ENCODE measurements at places on chromosomes 4 and X.
A peak's percentile ranks its signal among the peaks of the same experiment; 100 is the strongest.

GRCh38 chrX:98380106-98380505 lies 1496.4 kb downstream of the RPA4 start:
- DNase-seq = no peak

GRCh38 chr4:100177126-100177525 lies 13.1 kb downstream of the DDIT4L start:
- no peak for DNase-seq

DNA sequence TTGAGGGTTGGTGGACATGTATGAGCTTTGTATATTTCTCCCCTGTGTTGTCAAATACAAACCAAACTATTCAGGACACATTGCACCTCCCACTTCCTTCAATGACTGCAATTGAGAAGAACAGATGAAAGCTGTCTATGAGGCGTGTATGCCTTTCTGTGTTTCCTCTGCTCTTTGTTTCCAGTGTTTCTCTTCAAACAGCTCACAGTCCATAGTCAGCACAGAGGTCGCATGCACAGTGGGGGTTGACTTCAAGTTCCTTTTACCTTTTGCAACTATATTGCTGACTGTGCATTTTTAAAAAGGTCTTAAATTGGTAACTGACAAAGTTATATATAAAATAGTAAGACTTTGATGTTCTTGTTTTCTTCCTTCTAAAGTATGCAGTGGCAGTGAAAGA lies 957.8 kb downstream of the C4orf33 start:
- no peak for DNase-seq

DNA sequence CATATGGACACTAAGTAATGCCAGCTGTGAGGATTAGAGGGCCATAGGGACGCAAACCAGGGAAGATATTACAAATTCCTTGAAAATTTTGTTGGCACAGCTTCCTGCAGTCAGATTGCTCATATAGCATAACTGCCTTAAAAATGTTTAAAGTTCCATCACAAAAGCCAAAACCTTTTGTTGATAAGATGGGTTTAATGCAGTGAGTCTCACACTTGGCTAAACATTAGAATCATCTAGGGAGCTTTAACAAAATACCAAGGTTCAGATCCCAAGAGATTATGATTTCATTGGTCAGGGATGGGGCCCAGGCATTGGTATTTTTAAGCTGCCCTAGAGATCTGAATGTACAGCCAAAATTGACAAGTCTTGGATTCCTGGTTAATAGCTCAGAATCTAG lies 376.5 kb upstream of the MAD2L1 start:
- no peak for DNase-seq

DNA sequence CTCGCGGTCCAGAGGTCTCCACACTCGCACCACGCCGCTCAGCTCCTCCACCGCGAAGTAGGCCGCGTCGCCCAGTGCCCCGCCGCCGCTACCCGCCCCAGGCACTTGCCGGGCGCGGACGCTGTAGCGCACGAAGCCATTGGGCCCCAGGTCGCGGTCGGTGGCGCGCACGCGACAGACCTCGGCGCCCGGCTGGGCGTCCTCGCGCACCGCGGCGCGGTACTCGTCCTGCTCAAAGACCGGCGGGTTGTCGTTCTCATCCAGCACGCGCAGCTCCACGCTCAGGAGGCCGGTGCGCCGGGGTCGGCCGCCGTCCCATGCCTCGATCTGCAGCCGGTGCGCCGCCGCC lies 1.4 kb downstream of the DCHS2 start:
- no peak for DNase-seq

GRCh38 chr4:3302173-3302785 lies 9.5 kb downstream of the RGS12 start:
- peak; percentile 34 for DNase-seq

DNA sequence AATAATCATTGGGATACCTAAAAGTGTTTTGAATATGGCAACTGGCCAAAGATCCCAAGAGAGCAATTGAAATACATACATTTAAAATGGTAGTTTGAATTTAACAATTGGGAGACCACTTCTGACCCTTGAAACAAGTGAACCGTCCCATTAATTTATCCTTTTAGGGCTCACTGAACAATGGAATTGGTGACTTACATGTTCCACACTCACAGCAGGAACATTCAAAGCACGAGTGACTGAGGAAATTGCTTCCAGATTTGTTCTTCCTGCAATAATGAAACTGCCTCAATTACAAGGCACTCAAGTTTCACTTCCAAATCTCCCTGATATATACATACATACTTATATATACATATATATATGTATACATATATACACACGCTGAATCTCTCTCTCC lies 20.6 kb downstream of the SLC39A8 start:
- no peak for DNase-seq

GRCh38 chrX:101677028-101677427 lies 17.4 kb upstream of the ARMCX2 start:
- no peak for DNase-seq

DNA sequence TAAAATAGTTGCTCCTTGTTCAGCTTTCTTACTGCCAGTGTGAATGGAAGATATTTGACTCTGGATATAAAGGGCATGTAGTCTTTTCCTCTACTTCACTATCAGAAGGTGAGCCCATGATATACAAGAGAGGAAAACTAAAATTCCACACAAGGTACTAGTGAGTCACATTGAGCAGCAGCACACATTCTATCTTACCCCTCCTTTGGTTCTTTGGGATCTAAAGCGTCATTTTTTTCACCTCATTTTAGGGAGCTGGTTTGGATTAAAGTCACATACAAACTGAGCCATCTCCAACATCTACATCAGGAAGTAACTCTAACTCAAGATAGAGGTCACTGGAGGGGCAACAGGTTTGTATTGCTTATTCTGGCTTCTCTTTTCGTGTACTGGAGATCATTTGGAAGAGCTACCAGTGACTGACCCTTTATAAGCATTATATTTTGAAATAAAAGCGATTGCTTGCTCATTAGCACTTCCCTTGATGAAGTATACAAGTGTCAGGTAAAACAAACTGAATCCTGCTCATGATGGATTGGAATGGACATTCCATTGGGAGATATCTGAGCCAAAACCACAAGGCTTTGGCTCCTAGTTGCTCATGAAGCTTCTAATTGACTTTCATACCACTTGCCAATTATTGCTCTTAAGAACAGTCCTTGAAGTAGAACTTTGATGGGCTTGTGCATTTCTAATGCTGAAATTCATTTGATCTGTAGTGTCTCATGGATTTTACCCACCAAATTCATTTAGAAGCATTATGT lies 124.1 kb downstream of the SPCS3 start:
- DNase-seq = no peak

DNA sequence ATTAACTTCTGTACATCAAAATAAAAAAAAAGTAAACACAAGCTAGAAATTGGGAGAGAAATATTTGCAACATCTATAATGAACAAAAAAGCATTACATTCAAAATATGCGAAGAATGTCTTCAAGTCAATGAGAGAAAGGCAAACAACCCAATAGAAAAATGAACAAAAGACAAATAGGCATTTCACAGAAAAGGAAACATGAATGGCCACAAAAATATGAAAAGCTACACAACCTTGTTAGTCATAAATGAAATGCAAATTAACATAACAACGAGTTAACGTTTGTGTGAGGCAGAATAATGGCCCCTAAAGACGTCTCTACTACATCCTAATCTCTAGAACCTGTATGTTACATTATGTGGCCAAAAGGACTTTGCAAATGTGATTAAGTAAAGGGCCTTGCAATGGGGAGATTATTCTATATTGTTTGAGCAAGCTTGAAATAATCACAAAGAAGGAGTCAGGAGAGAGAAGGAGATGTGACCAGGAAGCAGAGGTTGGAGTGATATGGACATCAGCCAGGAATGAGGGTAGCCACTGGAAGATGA lies 86.8 kb downstream of the WDFY3 start:
- DNase-seq = no peak

DNA sequence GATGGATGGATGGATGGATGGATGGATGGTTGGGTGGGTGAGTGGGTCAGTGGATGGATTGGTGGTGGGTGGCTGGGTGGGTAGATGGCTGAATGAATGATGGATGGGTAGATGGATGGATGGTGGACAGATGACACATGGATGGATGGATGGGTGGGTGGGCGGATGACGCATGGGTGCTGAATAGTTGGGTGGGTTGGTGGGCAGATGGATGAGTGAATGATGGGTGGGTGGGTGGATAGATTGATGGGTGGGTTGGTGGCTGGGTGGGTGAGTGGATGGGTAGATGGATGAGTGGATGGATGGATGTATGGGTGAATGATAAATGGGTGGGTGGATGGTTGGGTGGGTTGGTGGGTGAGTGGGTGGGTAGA lies 69.9 kb upstream of the NKX1-1 start:
- no peak for DNase-seq

- DNase-seq = no peak
Observed at GRCh38 chr4:169100670-169101101, 90.6 kb upstream of the CBR4 start.
